Activated CD4-positive, CD25-positive, alpha-beta regulatory T cell treated with anti-CD3 and anti-CD28 coated beads, Interleukin-2, amount 50 U/mL, for 16 hours (primary cell): ENCODE measurements at places on chromosomes 13 and 19.

DNA sequence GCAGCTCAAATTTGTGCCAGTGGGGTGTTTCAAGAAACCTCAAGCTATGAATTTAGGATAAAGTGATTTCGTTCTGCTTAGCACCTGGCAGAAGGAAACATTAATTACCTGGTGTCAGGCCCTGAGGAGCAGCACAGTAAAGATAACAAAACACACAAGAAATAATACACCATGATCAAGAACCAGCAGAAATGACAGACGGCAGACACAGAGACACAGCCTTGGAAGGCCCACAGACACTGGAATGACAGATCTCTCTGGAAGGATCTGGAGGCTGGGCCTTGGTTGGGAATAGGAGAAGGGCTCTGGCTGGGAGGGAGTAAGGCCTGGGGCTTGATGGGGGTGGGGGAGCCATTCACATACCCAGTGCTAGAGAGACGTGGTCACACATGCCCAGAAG lies 10.8 kb downstream of the PRODH2 start:
- no peak for DNase-seq

DNA sequence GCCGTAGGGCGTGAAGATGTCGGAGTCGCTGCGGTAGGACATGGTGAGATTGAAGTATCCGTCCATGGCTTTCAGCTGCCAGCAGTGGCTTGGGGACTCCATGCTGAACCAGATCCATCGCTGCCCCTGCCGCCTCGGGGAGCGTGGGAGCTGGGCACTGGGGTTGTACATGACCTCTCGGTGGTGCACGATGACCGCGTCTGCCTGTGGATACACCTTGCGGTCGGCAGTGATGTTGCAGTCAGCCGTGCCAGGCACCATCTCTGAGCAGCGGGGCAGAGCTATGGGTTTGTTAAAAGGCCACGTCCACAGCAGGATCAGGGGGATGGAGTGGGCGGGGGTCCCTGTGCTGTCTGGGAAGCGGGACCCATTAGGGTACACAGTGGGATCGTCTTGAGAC lies 7.4 kb downstream of the FUT6 start:
- DNase-seq = no peak

DNA sequence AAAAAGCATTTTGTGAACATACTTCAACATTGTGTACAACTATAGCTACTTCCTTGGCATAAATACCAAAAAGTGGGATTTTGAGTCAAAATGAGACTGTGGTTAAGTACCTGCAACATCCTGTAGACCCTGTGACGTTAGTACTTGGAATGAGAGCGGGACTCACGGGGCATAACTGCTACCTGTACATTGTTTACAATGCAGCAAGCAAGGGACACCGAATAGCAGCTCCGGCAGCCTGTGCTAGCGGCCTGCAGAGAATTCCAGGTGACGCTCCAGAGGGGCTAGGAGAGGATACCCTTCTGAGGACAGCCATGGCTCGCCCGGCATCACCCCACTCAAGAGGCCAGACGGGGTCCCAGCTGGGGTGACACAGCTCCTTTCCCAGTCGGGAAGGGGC lies 824 bp upstream of the ZNF331 start:
- DNase-seq = no peak

DNA sequence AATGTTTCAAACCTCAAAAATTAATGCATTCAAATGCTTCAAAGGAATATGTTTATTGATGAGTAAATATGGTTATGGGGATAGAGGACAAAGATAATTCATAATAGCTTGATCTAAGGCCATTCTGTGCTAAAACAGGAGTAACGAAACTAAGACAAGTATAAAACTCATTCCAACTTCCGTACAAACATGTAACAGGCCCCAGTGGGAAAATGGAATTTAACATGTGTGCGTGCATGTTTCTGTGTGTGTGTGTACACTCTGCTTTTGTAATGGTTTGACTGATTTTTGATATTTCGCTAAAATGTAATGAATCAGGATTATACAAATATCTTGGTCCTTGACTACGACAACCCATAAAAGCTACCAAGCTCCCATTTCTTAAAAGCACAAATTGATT lies 91.0 kb downstream of the KLF12 start:
- DNase-seq = no peak

GRCh38 chr19:45173816-45174215 lies 4.2 kb downstream of the TRAPPC6A start:
- no peak for DNase-seq

DNA sequence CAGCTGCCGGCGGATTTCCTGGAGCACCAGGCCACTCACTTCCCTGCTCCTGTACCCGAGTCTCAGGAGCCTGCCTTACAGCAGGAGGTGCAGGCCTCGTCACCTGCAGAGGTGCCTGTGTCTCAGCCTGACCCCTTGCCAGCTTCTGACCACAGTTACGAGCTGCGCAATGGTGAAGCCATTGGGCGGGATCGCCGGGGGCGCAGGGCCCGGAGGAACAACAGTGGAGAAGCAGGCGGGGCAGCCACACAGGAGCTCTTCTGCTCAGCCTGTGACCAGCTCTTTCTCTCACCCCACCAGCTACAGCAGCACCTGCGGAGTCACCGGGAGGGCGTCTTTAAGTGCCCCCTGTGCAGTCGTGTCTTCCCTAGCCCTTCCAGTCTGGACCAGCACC lies 3.3 kb downstream of the ZNF574 start:
- no peak for DNase-seq

- no peak for DNase-seq
Measured at GRCh38 chr19:39738814-39739213, 985 bp upstream of the CLC start.

DNA sequence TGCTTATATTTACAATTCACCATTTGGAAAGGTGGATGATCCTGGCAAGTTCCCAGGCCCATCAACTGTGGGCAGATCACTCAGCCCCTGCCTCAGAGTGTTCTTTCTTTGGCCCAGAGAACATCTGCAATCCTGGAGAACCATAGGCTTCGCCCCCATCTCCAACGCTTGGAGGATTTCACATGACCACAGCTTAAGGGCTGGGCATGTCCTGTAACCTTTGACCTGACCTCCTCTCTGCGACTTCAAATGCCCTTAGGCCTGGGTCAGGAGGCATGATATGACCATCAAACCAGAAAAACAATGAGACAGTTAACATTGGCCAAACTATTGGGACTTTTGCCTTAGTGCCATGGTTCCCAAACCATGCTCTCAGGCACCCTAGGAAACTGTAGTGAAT lies 7.2 kb upstream of the MBNL2 start:
- DNase-seq = no peak

- DNase-seq = no peak
Measured at GRCh38 chr13:46926916-46927590, 30.2 kb upstream of the HTR2A start.

DNA sequence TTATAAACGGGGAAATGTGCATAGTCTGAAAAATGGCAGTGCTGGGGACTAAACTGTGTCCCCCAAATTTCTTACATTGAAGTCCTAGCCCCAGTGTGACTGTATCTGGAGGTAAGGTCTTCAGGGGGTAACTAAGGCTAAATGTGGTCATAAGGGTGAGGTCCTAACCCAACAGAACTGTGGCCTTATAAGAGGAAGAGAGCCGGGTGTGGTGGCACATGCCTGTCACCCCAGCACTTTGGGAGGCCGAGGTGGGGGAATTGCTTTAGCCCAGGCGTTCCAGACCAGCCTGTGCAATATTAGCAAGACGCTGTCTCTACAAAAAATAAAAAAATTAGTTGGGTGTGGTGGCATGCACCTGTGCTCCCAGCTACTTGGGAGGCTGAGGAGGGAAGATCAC lies 17.8 kb downstream of the PROZ start:
- DNase-seq = no peak

- no peak for DNase-seq
Measured at GRCh38 chr13:40102360-40102727, 446.9 kb downstream of the COG6 start.

DNA sequence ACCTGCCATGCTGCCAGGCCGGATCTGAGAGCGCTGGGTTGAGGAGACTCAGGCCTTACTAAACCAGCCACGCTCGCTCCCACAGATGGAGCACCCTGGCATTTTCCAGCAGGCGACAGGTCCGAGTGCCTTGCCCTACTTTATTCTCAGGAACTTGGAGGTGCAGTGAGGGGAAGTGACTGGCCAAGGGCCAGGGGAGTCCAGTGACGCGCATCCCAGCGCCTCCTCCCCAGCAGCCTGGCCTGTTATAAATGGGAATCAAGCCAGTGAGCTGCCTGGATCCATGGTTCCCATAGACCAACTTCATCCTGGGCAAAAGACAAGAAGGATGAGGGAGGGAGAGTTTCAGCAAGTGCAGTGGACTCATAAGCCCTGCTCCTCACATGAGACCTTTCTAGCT lies 35.5 kb downstream of the TMED1 start:
- DNase-seq = no peak

DNA sequence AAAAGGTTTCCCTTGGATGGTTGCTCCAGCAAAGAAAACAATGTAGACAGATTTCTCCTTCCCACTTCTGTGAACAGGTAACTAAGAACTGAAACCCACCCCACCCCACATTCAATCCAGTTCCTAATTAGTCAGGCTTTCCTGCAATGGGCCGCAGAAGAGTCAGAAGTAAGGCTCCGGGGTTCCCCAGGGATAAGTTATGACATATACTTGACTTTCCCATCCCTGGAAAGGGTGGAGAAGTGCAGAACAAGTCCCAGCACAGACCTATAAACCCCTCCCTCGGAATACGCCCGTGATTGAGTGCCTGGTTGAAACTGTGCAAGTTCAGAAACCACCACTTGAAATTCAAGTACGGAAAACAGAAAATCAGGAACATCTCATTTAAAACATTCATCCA lies 24.9 kb downstream of the RCBTB2 start:
- DNase-seq = no peak

DNA sequence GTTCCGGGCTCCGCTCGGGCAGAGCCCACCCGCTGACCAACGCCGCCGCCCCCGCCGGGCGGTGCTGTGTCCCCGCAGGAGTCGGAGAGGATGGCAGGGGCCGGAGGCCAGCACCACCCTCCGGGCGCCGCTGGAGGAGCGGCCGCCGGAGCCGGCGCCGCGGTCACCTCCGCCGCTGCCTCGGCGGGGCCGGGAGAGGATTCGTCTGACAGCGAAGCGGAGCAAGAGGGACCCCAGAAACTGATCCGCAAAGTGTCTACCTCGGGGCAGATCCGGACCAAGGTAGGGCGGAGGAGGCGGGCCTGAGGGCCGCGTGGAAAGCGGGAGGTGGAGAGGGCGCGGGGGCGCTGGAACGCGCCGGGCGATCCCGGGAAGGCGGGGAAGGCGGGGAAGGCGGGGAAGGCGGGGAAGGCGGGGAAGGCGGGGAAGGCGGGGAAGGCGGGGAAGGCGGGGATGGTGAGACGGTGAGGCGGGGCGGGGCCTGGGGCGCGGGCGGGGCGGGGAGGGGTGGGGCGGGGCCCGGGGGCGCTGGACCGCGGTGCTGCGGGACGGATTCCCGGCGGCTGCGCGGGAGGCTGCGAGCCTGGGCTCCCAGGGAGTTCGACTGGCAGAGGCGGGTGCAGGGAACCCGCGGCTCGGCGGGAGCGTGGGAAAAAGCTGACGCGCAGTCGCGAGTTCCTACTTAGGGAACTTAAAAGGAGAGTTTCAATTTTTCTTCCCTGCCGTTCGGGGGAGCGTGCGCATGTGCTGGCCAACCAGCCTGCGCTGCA lies 421 bp downstream of the DGKH start:
- no peak for DNase-seq

DNA sequence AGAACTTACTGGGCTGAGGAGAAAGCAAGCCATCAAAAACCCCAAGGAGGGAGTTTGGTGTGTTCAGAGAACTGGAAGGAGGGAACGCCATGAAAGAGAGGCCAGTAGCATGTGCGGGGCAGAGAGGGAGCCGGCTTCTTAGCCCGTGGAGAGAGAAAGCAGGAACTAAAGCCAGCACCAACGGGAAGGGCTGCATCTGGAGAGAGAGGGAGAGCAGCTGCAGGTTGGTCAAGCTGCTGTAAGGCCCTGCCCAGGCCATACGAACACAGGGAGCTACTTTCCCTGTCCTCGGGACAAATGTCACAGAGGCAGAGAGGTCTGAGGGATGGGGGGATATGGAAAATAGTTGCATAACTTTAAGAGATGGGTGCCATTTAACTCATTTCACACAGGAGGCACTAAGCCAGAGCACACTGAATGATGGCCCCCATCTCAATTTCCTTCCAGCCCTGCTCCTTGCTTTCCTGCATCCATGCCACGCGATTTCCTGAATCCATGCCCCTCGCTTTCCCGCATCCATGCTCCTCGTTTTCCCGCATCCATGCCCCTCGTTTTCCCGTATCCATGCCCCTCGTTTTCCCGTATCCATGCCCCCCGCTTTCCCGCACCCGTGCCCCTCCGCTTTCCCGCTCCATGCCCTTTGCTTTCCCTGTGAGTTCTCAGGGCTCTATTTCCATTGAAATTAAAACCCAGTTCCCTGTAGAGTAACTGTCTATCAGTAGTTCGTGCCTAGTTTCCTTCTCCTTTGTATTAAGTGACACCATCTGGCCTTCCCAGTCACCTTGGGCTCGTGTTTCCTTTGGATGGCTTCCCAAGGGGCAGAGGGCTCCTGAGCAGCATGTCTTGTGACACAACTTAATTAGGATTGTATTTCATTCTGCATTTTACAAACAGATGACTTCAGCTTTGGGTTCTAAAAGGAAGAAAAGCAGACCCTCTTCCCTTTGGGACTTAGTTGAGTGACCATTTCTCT lies 31.5 kb upstream of the TPT1 start:
- no peak for DNase-seq

DNA sequence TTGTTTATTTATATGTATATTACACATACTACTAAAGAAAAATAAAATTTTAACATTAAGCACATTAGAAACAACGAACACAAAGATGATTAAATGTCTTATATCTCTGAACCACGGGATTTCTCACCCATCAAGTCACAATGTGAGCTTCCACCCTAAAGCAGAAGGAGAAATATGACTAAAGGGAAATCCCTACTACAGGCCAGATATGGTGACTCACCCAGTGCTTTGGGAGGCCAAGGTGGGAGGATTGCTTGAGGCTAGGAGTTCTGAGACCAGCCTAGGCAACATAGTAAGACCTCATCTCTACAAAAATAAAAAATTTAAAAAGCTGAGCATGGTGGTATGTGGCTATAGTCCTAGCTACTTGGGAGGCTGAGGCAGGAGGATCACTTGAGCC lies 24.6 kb downstream of the DCT start:
- DNase-seq = no peak

GRCh38 chr19:58212336-58213074 lies 16.2 kb upstream of the ZNF544 start:
- no peak for DNase-seq

GRCh38 chr13:76928456-76928855 lies 19.9 kb upstream of the ACOD1 start:
- no peak for DNase-seq

- no peak for DNase-seq
Measured at GRCh38 chr13:79508224-79508961, 27.4 kb downstream of the NDFIP2 start.

- DNase-seq = no peak
Measured at GRCh38 chr19:16722591-16722990, 2.9 kb downstream of the NWD1 start.
